Stromal cell of bone marrow (primary cell): ENCODE measurements at places on chromosomes 12 and 14.

DNA sequence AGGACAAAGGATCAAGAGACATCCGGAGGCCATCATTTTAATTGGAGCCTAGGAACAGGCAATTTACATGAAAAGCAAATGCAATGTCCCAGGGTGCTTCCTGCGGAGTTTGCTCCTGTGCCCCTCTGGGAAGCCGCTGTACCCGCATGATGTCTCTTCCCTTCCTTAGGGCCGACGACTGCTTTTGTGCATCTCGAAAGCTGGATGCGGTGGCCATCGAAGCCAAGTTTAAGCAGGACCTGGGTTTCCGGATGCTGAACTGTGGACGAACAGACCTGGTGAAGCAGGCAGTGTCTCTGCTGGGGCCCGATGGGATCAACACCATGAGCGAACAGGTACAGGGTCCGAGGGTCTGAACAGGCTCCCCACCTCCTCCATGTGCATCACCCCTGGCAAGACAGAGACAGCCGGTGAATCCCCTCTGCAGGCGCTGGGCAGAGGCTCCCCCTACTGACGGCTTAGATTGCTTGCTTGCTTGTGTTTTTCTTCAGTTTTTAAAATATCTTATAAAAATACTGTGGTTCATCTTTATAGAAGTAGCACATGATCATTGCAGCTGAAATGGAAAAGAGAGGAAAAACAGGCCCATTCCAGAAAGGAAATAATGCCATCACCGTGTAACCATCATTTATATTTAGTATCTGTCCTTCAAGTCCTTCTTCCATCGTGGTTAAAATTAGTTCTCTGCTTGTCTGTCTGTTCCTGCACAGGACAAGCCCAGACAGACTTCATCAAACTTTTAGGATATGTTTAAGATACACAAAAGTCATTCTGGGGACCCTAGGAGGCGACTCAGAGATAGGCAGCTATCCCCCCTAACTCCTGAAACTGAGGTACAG, 75.4 kb upstream of the PWP1 start:
- peak; percentile 18 for DNase-seq

GRCh38 chr12:724194-724855, 28.1 kb upstream of the WNK1 start:
- no peak for DNase-seq

- no peak for DNase-seq
Measured at GRCh38 chr14:93943052-93943451, 15.9 kb downstream of the FAM181A start.

DNA sequence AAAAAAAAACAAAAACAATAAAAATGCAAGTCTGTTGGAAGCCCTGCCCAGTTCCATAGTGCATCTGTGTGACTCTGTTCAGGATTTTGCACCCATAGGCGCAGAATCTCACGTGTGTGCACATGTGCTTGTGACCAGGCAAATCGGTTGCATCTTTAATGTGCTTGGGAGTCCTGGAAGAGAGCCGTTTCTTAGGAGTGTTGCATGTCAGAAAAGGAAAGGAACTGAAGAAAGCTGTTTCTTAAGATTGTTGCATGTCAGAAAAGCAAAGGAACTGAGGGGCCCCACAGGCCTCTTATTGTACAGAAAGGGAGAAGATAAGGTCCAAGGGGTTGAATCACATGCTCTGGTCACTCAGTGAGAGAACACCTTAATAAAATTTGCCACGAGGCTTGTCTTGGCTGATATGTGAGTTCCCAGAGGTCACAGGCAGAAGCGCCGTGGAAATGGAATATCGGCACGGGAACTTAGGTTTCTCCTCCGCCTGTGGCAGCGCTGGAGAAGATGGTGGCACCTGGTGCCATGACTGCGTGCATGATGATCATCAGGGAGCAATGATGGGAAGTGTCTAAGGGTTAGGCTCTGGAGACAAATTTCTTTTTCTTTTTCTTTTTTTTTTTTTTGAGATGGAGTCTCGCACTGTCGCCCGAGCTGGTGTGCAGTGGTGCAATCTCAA, 90.0 kb downstream of the LRRC74A start:
- DNase-seq = no peak

GRCh38 chr12:131095826-131096680, 142.3 kb downstream of the ADGRD1 start:
- DNase-seq = no peak

DNA sequence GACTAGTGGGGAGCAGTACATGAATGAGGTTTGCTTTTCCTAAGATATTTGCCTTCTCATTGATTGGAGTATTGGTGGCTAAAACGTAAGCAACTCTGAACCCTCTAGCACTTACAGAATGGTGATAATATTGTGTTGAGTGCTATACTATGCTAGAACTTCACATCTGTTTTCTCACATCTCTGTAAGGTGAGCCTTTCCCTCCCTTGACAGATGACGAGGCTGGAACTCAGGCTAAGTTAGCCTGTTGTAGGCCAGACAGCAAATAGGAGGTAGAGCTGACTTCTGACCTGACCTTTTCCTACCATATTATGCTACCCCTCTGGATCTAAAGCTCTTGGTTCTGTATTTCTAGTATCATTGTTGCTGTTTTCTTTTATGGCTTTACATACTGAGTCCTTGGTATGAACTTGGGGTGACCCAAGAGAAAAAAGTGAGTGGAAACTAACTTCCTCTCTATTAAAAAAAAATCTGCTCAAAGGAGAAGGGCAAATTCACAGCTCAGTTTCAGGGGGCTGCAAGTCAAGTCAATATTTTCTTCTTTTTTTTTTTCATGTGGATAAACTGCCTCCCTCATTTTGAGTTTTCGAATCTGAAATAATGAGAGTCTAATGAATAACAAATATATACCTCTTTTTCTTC, 85.9 kb downstream of the CRADD start:
- no peak for DNase-seq

GRCh38 chr14:91286530-91286937, 42.0 kb upstream of the GPR68 start:
- DNase-seq = peak; percentile 55
